Vagina (tissue), 2 donors: ENCODE measurements at places on chromosomes 12 and 14. TPM values are rescaled to one million over a fixed set of nuclear protein-coding genes. Genes with fewer than 3 reads are reported as not detected.

GRCh38 chr12:56080556-56081138 lies 682 bp downstream of the ERBB3 start:
- peak overlapping the region; percentile 60 for H3K4me3 ChIP-seq
- no peaks in the 10 kb centered on the region for H3K36me3 ChIP-seq
- H3K4me1 ChIP-seq = peaks cover 8% of the 10 kb centered on the region
- DNase-seq = no peak
- H3K27ac ChIP-seq = peak overlapping the region; percentile 87

DNA sequence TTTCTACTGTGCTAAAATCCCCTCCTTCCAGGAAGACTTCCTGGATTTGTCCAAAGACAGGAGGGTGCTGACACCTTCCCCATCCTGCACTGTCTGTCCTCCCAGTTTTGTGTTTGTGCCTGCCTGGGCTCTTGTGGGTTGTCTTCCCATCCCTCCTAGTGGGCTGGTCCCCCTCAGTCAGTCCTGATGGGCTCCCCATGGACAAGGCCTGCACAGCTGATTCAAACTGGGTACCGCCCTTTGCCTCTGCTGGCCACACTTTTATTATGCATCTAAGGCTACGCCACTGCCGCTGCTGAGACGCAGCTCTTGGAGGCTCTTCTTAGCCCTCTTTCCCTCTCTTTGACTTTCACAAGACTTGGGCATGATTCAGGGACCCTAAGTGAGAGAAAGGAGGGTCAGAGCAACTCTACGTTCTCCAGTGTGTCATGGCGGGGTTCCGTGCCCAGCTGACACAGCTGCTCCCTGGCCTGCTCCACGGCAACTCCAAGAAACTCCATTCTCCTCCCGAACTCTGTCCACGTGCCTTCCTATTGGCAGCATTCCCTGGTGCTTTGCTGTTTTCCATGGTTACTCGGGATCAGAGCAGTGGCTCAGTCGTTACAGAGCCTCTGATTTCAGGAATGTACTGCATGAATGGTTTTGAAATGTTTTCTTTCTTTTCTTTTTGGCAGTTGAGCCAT lies 3.8 kb upstream of the KRT85 start:
- peak overlapping the region; percentile 82 for H3K27ac ChIP-seq
- H3K4me3 ChIP-seq = no peak overlapping the region
- H3K4me1 ChIP-seq = peaks cover 25% of the 10 kb centered on the region
- no peaks in the 10 kb centered on the region for H3K36me3 ChIP-seq
- DNase-seq = no peak

- peaks cover 29% of the 10 kb centered on the region for H3K4me1 ChIP-seq
- peak overlapping the region; percentile 96 for H3K4me3 ChIP-seq
- no peaks in the 10 kb centered on the region for H3K36me3 ChIP-seq
- H3K27ac ChIP-seq = peak overlapping the region; percentile 89
Measured at GRCh38 chr12:43806737-43807072, 588 bp upstream of the TWF1 start.

GRCh38 chr12:2643576-2644135 lies 151.1 kb upstream of the FKBP4 start:
- DNase-seq = no peak
- H3K36me3 ChIP-seq = no peaks in the 10 kb centered on the region
- H3K4me1 ChIP-seq = peaks cover 20% of the 10 kb centered on the region
- H3K27me3 ChIP-seq = no peaks in the 10 kb centered on the region
- no peak overlapping the region for H3K4me3 ChIP-seq

GRCh38 chr12:128361400-128361995 lies 94.5 kb downstream of the TMEM132C start:
- no peaks in the 10 kb centered on the region for H3K27me3 ChIP-seq
- no peak overlapping the region for H3K4me3 ChIP-seq
- no peaks in the 10 kb centered on the region for H3K36me3 ChIP-seq
- H3K27ac ChIP-seq = no peak overlapping the region
- peaks cover 31% of the 10 kb centered on the region for H3K4me1 ChIP-seq

- H3K4me3 ChIP-seq = no peak overlapping the region
- H3K36me3 ChIP-seq = no peaks in the 10 kb centered on the region
- no peaks in the 10 kb centered on the region for H3K4me1 ChIP-seq
- no peak for DNase-seq
Measured at GRCh38 chr14:33525626-33526025, 425.2 kb downstream of the EGLN3 start.

DNA sequence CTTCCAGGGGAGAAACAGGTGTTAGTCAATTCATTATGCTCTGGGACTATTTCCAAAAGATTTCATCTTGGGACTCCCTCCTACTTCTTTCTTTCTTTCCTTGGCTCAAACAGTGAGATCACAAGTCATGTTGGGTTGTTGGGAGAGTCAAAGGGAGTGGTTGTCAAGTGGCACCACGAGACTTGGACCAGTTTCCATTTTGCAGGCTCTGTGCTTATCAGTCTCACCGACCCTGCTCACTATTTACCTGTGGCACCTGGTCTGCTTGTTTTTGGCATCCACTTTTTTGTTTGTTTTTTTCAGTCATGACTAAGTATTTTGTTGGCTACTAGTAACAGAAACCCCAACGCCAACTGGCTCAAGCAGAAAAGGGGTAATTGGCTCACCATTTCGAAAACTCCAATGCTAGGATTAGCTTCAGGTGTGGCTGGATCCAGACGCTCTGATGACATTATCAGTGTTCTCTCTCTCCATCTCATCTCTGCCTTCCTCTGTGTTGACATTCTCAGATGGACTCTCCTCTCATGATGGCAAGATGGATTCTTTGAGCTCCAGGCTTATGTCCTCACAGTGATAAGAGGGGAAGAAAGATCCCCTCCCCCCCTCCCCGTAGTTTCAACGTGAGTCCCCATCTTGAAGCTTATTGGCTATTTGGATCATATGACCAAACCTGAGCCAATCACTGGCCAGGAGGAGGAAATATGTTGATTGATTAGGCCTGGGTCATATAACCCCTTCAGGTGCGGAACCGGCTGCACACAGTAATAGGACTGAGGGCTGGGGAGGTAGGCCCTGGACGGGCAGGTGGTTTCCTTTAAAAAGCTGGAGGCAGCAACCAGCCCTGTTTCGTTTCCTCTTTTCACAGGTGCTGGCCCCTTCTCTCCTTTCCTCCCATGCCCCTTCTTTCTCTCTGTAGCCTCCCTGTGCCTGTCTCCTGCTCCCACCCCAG lies 84.2 kb downstream of the AACS start:
- H3K27me3 ChIP-seq = no peaks in the 10 kb centered on the region
- no peak for DNase-seq
- H3K27ac ChIP-seq = no peak overlapping the region
- no peak overlapping the region for H3K4me3 ChIP-seq
- H3K4me1 ChIP-seq = peaks cover 6% of the 10 kb centered on the region
- H3K36me3 ChIP-seq = no peaks in the 10 kb centered on the region

DNA sequence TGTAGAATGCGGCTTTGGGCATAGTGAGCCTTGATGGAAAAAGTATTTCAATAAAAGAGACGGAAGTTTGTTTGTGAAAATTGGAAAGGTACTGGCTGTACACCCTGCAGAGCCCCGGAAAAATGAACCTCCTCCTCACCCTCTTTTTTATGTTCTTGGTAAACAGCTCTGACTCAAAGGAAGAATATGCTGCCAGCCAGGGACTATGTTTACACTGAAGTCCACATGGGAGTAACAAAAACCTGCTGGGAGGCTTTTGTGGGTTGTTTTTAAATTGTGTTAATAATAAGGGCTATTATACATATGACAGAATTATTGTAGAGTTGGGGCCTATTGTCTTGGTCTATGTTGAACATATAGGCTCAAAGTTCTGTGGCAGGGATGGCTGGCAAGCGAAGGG lies 70.7 kb downstream of the TTC8 start:
- no peak overlapping the region for H3K4me3 ChIP-seq
- H3K36me3 ChIP-seq = no peaks in the 10 kb centered on the region

DNA sequence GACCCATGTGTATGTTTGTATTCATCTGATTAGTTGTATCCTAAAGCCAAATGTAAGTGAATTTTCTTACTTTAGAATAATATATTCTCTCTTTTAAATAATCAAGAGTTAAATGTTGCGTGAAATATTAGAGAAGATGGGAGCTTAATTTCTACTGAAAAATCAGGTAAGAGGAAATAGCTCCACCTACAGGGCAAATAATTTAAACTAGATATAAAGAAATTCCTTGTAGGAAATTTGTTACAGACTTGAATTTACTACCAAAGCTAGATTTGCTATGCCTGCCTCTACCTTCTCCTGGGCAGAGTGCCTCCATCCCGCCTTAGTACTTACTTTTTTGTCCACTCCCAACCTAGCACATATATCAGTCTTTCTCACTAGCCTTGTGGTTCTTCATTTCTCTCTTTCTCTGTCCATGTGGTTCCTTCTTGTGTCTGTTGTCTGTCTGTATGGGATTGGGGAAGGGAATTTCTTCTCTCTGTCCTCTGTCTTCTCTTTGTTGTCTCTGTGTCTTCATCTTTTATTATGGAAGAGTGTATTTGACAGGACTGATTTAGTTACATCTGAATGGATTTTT lies 44.7 kb downstream of the PALS1 start:
- no peak overlapping the region for H3K4me3 ChIP-seq
- H3K27ac ChIP-seq = no peak overlapping the region
- H3K4me1 ChIP-seq = no peaks in the 10 kb centered on the region
- H3K36me3 ChIP-seq = no peaks in the 10 kb centered on the region
- DNase-seq = no peak
- no peaks in the 10 kb centered on the region for H3K27me3 ChIP-seq

DNA sequence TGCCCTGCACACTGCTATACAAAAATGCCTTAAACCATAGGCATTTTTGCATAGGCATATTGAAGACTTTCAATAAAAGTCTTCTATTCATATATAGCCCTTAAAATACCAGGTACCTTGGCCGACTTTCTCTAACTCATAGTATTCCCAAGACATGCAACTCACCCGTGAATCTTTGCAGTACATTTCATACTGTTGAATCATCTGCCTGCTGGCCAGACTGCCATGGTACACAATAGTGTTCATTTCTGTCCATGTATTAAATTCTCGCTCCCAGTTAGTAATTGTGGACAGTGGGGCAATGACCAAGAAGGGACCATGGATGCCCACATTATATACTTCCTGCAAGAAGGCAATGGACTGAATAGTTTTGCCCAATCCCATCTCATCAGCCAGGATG lies 24.3 kb upstream of the SUPT16H start:
- no peak overlapping the region for H3K27ac ChIP-seq
- H3K36me3 ChIP-seq = no peaks in the 10 kb centered on the region
- no peak overlapping the region for H3K4me3 ChIP-seq
- no peaks in the 10 kb centered on the region for H3K27me3 ChIP-seq
- no peaks in the 10 kb centered on the region for H3K4me1 ChIP-seq

- H3K36me3 ChIP-seq = no peaks in the 10 kb centered on the region
- no peak for DNase-seq
- H3K27ac ChIP-seq = no peak overlapping the region
- no peaks in the 10 kb centered on the region for H3K27me3 ChIP-seq
Measured at GRCh38 chr14:24258548-24259265, 4.3 kb downstream of the TGM1 start.

DNA sequence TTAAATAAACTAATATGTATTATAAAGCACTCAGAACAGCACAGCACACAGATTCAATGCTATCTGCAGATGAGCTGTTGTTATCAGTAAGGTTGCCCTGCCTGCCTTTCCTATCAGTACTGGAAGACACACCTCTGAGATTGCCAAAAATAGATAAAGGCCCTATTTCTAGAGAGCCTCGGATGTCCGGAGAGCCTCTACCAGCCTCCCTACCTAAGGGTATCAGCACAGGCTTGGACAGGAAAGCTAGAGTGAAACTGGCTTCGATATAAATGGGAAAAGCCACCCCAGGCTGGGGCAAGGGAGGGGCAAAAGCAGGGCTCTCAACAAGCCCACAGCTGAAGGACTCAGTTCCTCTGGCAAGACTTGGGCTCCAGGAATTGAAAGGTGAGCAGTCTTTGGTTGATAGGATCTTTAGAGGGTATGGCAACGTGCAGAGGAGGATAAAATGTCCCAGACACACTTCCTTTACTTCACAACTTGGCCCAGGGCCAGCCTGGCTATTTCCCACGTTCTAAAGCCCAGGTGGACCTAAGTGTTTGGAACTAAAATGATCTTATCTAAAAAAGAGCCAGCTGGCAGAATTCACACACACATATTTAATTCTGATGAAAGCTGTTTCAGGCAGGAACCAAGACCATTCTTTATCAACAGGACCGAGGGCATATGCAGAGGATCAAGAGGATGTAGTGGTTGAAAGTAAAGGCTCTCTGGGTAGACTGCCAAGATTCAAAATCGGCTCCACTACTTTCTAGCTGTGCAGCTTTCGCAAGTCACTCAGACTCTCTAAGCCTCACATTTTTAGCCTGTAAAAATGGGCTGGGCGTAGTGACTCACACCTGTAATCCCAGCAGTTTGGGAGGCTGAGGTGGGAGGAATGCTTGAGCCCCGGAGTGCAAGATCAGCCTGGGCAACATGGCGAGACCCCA lies 37.8 kb upstream of the ITPR2 start:
- no peak for DNase-seq
- H3K4me3 ChIP-seq = no peak overlapping the region
- no peaks in the 10 kb centered on the region for H3K27me3 ChIP-seq
- H3K27ac ChIP-seq = peak overlapping the region; percentile 1
- no peaks in the 10 kb centered on the region for H3K36me3 ChIP-seq

DNA sequence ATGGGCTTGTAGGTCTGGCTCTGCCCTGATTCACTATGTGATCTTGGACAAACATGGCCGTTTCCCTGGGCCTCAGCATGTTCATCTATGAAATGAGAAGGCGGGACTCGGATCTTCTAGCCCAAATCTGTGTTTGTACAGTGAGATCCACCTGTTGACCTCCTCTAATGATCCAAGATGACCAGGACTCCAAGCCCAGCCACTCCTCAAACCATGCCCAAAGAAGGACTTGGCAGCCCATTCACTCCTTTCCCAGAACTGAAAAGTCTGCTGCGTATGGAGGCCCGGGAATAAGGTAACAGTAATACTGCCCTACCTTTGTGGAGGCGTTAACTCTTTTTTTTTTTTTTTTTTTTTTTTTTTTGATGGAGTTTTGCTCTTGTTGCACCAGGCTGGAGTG lies 39.9 kb downstream of the APPL2 start:
- H3K36me3 ChIP-seq = peaks cover 59% of the 10 kb centered on the region
- no peak for DNase-seq
- no peak overlapping the region for H3K27ac ChIP-seq
- no peaks in the 10 kb centered on the region for H3K4me1 ChIP-seq
- no peak overlapping the region for H3K4me3 ChIP-seq

DNA sequence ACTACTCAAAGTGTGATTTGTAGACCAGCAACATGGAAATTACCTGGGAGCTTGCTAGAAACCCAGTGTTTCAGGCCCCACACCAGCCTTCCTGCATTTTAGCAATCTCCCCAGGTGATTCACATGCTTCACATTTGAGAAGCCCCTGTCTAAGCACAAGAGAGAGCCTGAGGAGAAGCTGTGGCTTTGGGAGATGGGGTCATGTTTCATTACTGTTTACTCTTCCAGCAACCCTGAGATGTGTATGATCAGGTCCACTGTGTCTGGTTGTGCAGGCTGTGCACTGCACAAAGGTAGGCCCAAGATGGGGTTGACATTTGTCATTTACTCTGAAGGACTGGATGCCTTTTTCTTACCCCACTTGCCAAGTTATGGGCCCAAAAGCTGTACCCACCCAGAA lies 190.1 kb downstream of the SLC41A2 start:
- no peak for DNase-seq
- H3K4me1 ChIP-seq = no peaks in the 10 kb centered on the region
- no peaks in the 10 kb centered on the region for H3K36me3 ChIP-seq
- no peak overlapping the region for H3K4me3 ChIP-seq
- H3K27ac ChIP-seq = no peak overlapping the region
- no peaks in the 10 kb centered on the region for H3K27me3 ChIP-seq

Gene PLEKHD1
- not detected for total RNA-seq

Gene SNRNP35
- total RNA-seq = 16.9 TPM

Gene FLVCR2
- 3.7 TPM for total RNA-seq

Gene TSHR
- not detected for total RNA-seq

Gene RPS6KA5
- 5.2 TPM for total RNA-seq

Gene KRT7
- total RNA-seq = 7.6 TPM

Gene SDS
- total RNA-seq = not detected

Gene KCNC2
- 0.25 TPM for total RNA-seq
